ENCODE measurements at places on chromosomes 6 and 20.

GRCh38 chr20:23148731-23149570, 62.8 kb upstream of the CD93 start:
- DNase-seq, result no peak

- DNase-seq, result no peak
Measured at GRCh38 chr20:46058599-46059281, 29.7 kb downstream of the SLC12A5 start.

GRCh38 chr6:44514085-44514484, 126.6 kb downstream of the CDC5L start:
- DNase-seq, result no peak

- peak; percentile 36 for DNase-seq
Measured at GRCh38 chr20:47150403-47151152, 205.9 kb downstream of the ZMYND8 start.

GRCh38 chr6:37840940-37841300, 21.4 kb downstream of the ZFAND3 start:
- DNase-seq, result no peak

DNA sequence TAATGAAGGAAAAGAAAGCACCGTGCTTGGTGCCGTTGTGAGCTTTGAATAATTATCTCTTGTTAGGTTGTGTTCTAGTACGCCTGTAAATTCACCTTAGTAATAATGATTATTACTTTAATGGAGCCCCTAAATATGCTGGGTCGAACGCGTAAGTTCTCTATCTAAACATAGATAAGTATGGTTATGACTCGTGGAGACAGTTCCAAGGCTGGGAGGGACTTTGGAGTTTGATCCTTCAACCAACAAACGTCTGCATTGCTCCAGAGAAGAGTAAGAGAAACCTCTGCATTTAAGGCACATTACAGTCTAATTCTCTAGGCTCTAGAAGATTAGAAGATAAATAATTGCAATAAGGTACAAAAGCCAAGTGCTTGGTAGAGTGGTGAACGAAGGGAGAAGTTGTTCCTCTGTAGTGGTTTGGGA, 514 bp downstream of the ACOT13 start:
- no peak for DNase-seq

GRCh38 chr6:148423133-148423532, 80.5 kb downstream of the SASH1 start:
- no peak for DNase-seq

DNA sequence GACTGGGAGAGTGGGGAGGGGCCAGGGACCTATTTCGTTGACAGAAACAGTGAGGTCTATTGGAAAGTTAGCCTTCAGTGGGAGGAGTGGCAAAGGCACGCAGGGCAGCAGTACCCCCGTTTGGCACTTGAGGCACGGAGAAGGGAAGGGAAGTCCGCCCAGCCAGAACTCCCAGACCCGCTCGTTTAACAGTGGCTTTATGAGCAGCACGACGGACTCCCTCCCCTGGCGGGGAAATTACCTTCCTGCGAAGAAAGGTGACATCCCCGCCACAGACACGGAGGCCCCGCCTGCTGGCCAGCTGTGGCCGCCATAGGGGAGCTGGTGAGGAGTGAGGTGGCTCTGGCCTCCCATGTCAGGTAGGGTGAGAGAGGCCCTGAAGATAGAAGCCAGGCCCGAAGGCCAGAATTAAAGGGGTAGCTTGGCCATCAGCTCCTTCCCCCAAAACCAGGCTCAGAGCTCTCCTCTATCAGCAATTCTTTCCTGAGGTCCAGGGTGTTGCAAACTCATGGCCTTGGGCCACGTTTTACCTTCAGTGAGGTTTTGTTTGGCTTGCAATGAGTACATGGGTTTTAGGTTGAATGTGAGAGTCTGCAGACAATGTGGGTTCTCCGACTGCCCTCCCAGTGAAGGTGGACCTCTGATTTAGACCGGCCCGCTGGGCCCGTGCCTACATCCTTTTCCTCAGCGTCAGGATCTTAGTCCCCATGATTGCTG, 123.7 kb downstream of the MRPL14 start:
- DNase-seq, result peak; percentile 31

DNA sequence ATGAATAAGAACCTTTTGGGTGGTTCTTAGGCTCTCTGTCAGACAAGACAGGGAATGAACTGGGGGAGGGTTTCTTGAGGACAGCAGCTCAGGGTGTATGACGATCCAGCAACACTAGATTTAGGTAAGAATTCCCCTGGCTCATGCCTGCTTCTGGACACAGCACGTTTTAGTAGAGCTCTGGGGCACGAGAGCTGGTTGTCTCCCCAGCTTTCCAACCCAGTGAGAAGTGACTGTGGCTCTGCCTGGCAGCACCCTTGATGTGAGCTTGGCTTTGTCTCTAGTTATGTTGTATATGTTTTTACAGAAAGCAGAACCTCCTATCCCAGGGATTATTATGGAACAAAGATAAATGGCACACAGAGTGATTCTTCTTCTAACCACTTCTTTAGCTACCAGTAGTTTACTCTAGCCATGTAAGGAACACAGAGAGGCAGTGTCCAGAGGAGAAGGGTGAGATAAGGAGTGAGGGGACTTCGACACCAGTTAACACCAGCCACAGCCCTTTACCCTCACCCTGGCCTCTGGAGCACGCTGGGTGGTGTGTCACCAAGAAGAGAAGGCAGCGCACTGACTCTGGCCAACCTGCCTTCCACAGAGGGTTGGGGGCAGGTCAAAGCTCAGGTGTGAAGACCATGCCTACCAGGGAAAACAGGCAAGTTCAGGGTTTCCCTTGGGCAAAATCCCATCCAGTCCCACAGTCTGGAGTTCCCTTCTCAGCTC, 3.9 kb downstream of the APOBEC2 start:
- DNase-seq, result no peak

DNA sequence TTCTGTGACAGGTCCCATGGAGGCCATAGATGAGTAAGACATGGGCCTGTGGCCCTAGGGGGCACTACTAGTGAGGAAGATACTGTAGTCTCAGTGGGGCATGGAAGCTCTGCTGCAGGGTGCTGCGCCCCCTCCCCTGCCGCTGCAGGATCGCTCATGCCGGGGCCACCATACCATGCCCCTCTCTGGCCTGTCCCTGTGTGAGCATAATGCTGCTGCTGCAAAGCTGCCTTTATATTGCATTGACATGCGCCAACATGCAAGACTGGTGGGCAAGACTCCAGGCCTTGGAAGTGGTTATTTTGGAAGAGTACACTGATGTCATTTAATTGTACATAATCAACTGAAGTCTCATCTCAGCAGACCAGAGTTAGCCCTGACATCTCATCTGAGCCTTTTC, 60.0 kb downstream of the TOX2 start:
- no peak for DNase-seq

- no peak for DNase-seq
Measured at GRCh38 chr20:35264755-35265154, 13.2 kb downstream of the MMP24OS start.

DNA sequence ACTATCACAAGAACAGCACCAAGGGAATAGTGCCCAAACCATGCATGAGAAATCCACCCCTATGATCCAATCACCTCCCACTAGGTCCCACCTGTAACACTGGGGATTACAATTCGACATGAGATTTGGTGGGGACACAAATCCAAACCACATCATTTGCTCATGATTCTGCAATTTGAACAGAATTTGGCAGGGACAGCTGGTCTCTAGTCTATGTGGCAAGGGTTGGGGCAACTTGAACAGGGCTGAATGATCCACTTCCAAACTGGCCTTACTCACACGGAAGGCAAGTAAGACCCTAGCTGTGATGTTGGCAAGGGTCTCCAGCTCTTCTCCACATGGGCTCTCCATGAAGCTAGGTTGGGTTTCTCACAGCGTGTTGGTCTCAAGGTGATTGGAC, 10.1 kb upstream of the FKBP5 start:
- no peak for DNase-seq

GRCh38 chr6:24353861-24354260, 4.0 kb downstream of the DCDC2 start:
- DNase-seq, result no peak

- DNase-seq, result no peak
Measured at GRCh38 chr6:156163311-156163710, 613.9 kb upstream of the ARID1B start.

DNA sequence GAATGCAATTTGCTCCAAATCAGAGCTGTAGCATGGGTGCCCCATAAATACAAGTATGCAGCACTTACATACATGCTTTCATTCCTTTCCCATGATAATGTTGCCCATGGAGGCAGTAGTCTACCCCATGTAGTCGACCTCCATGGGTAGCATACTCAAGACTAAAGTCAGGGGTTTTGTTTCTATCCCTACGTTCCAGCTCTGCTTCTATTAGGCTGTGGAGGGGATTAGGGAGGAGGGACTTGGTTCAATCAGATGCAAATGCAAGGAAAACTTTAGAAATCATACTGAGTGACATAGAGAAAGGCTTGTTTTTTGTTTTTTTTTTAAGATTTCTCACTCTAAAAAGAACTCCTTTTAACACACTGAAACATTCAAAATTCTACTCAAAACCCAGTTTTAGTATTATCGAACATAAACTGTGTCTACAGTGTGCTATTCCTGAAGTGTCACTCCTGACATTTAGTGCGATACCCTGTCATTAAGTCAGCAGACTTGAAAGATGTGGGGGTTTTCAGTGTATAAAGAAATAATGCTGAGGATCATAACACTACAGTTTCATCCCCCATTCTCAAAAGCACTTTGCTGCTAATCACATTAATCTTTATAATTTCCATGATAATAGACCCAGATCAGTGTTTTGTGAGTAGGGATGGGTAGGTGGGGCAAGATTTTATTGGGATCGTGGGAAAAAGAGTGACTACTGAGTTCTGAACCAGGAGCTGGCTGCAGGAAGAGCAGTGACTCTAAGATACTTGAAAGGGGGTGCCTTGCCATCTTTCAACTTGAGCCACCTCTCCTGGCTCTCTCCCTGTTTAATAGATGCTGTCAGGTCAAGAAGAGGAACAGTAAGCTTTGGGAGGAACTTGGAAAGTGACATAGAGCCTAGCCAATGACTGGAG, 40.4 kb upstream of the SCML4 start:
- no peak for DNase-seq
